GM12878 (cell line): ENCODE measurements at places on chromosomes 16 and 17.
A peak's percentile ranks its signal among the peaks of the same experiment; 100 is the strongest.

- DNase-seq: no peak
These were observed 12.8 kb upstream of the SKAP1 start for GRCh38 chr17:48442819-48443218.

GRCh38 chr16:57870753-57871454 lies 68.6 kb upstream of the KIFC3 start:
- DNase-seq: no peak

GRCh38 chr16:79295746-79296145 lies 304.8 kb downstream of the MAF start:
- DNase-seq: no peak

GRCh38 chr16:74720579-74720978 lies 19.9 kb upstream of the MLKL start:
- DNase-seq: no peak

- DNase-seq: no peak
These were observed 18.4 kb upstream of the PRKCA start for GRCh38 chr17:66283971-66284370.

DNA sequence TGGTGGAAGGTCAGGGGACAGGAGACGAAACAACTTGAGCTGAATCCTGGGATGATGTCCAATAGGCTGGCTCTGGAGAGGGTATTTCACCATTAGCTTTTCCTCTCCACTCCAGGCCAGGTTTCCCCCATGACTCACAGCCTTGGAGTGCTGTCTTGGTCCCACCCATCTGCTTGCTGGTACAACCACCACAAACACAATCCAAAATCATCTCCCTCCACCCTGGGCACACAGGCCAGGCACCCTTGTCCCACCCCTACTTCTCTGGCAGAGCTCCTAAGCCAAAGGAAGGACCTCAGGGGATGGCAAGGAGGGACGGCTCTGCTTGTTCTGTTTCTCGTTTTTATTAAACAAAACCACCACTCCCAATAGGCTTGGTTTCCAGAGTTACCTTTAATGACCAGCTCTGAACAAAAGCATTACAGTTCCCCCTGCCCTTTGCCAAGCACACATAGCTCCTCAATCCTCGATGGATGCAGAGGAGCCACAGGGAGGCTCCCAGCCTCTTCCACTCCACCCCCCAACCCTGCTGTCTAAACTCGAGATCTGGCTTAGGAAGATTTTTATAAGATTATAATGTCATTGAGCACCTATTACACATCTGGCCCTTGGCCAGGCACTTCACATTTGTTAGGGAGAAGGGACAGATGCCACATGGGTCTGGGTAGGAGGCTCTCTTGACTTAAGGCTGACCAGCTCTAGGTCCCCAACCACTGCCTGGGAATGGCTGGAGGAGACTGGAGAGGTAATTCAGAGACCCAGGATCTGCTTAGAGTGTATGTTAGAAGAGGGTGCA lies 13.3 kb downstream of the CAVIN1 start:
- no peak for DNase-seq

- no peak for DNase-seq
These were observed 102.5 kb upstream of the MAF start for GRCh38 chr16:79703066-79703465.

- no peak for DNase-seq
These were observed 2.1 kb upstream of the GNA13 start for GRCh38 chr17:65058593-65058992.

DNA sequence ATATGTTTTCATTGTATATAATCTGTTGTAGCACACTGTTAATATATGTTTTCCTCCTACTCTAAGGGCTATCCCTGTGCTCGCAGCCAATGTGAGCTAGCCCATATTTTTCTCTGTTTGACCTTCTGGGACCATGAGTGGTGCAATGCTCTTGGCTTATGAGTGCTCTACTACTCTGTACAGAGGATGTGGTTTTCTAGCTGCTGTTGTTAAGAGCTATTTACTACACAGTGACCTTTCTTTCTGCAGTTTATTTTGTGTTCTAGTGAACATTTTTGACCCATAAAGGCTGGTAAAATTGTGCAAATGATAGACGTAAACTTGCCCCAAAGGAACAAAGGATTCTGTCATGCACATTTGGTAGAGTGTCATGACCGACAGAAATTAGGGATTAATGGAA lies 84.1 kb upstream of the CPHXL start:
- DNase-seq: no peak

- DNase-seq: no peak
These were observed 2.7 kb upstream of the ALDH3A1 start for GRCh38 chr17:19750835-19751234.

- no peak for DNase-seq
These were observed 4.9 kb downstream of the HDAC5 start for GRCh38 chr17:44118427-44119050.

GRCh38 chr17:2197271-2197670 lies 106.3 kb downstream of the SMG6 start:
- no peak for DNase-seq

GRCh38 chr16:80731915-80732314 lies 72.5 kb downstream of the CDYL2 start:
- no peak for DNase-seq

DNA sequence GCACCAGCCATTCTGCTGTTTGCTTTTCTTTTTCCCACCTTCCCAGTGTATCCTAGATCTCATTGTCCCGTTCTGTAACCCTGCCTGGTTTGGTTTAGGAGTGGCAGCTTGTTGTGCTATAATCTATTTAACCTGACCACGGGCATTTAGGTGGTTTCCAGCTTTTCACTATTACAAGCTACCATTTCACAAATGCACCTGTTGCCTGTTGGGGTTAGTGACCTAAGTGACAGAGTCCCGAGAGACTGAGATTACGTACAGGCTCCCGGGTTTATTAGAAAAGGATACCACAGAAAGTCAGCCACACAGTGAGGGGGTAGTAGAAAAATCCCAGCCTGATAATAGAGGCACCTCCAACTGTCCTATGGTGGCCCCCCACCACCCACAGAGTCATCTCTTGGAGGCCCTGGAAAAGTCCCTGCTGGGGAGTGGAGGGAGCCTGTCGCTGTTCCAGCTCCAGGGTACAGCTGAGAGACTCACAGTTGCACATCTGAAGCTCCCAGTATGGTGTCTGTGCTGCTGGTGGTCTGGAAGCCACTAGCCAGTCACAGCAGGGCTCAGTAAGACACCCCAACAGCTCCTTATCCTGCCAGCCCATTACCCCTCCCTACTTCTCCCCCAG lies 21.2 kb downstream of the CLEC16A start:
- DNase-seq: peak; percentile 92

DNA sequence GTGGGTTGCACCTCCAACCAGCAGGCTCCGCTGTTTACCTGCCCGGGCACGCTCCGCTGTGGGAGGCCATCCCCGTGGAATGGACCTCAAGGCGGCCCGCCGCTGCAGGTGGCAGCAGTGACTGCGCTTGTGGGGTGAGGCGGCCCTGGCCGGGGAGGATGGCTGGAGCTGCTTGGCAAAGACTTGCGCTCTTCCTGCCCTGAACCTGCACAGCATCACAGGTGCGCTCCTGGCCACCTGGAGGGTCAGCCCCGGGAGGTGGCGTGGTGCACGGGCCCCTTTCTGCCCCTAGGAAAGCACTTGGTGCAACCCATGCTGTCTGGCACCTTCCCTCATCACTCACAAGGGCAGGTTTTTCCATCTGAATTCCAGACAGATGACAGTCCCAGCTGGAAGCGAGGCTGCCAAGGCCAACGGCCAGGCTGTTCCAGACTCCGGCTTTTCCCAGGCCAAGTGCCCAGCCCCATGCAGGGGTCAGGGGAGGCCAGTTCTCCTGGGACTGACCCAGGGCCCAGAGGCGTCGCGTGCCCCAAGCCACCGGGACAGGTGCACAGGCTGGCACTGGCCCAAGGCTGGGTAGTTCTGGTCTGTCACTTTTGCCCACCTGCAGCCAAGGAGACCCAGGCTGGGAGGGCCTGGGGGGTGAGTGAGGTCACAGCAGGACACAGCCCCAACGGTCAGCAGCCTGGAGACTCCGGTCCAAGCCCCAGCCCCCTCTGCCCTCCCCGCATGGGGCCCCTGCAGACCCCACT lies 13.3 kb downstream of the UTS2R start:
- no peak for DNase-seq

DNA sequence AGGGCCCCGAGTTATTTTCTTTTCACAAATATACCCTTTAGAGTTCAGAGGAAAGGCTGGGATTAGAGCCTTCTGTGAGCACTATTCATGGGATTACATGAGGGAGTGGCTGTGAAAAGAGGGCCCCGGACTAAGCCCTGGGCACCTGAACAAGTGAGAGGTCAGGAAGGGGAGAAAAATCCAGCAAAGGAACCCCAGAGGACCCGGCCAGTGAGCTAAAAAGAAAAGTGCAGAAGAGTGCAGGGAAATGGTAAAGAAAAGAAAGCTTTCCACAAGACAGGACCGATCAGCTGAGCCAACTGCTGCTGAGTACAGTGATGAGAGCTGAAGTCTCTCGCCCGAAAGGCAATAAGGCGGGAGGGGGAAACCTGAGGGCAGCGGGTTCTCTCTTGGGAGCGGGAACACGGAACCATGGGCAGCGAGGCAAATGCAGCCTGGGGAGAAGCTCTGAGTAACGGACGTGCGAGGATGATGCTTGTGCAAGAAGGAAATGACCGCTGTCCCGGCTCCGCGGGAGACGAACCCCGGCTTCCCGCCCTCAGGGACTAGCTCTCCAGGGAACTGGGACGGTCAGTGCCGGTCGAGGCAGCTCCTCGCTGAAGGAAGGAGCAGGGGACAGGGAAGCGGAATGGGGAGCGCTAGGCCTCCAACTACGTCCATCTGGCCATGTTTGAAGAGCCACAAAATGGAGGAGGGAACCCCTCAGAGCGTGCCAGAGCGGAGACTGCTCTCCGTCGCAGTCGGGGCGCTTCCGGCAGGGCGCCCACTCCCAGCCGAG lies 665 bp upstream of the ALDH3A2 start:
- DNase-seq: peak; percentile 9

GRCh38 chr16:86986136-86986535 lies 331.1 kb downstream of the C16orf95 start:
- no peak for DNase-seq

- no peak for DNase-seq
These were observed at the start of gene MYO1D for GRCh38 chr17:32876417-32877163. TSS of gene MYO1D (minus strand) at chr17:32877124. CDS start at chr17:32876872, 252 bp downstream.

- DNase-seq: no peak
These were observed 48.4 kb upstream of the NOG start for GRCh38 chr17:56545106-56545505.

GRCh38 chr17:69246726-69247375 lies 18.2 kb upstream of the ABCA10 start:
- DNase-seq: peak; percentile 25

DNA sequence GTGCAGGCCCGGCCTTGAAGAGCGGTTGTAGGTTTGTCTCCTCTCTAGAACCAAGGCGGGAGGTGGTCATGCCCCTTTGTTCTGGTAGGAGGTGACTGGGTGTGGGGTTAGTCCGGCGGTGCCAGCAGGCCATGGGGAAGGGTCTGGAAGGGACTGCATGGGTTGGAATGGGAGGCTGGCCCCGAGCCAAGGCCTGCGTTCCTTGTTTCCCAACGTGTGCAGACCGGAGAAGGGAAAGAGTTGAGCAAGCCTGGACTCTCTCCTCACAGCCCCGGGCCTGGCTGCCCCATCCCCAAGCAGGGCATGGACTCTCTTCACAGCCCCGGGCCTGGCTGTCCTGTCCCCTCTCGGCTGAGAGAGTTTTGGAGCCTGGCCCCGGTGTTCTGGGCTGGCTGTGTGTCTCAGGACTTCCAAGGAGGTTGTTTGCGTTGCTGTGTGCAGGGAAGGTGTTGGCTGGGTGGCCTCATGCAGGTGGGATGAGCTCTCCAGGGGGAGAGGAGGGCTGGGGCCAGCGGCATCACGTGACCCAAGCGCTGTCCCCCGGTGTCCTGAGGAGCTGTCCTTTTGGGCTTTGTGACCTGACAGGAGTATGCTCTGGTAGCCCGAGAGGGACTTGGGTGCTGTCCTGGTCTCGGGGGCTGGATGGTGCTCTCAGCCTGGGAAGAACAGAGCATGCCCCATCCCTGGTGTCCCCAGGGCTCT lies 2.6 kb downstream of the CACNA1H start:
- no peak for DNase-seq

DNA sequence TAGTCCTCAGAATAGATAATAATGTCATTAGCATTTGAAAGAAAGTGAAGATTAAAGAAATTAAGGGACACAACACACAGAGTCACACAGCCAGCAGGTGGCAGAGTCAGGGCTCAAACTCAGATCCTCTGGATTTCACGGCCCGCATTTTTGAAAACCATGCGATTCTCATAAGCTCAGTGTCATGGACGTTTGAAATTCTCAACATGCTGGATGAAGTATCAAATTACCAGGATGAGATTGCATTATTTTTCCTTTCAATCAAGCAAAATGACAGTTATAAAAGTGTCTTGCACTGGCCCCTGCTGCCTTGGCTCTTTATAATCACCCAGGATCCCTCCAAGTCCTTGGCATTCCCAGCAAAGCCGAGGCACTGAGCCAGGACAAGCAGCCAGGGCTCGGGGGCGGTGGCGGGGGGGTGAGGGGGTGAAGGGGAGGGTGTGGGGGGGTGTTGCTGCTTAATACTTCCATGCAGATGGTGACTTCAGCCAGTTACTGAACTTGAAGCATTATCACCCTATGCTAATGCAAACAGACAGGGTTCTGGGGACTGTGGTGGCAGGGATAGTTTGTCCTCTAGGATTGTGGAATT lies 6.6 kb upstream of the BMERB1 start:
- DNase-seq: no peak

DNA sequence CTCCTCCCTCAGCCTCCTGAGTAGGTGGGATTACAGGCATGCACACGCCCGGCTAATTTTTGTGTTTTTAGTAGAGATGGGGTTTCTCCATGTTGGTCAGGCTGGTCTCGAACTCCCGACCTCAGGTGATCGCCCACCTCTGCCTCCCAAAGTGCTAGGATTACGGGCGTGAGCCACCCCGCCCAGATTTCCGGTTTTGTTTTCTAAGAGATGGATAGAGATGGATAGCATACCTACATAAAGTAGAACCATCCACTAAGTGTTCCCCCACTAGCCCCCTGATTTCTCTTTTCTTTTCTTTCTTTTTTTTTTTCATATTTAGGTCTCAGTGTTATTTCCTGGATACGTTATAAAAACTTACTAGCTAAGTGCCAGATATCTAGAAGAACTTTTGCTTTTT lies 2.0 kb downstream of the WSB1 start:
- no peak for DNase-seq

GRCh38 chr16:48960830-48961229 lies 320.8 kb downstream of the CBLN1 start:
- DNase-seq: no peak
